NCI-H2081 treated with DMSO at 0.1 percent for 48 hours (cell line): ENCODE measurements at places on chromosomes 3 and 15.

- peak; percentile 50 for DNase-seq
These were observed at the start of gene MYRIP for GRCh38 chr3:39809181-39809994. Gene MYRIP (plus strand): TSS chr3:39809609. CDS start chr3:39900817, 91,208 bp downstream.

DNA sequence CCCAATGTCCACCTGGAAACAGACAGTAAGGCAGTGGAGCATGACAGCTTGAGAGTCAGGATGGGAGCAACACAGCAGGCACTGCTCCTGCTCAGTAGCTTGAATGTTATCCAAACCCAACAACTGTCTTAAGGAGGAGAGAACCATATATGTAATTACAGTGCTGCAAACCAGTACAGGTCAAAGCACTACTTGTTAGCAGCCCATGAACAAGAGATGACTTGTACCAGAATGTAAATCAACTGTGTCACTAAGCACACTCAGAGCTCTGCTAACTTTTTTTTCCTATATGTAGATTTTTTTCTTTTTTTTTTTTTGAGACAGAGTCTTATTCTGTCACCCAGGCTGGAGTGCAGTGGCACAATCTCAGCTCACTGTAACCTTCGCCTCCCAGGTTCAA lies 87.1 kb downstream of the ANO10 start:
- no peak for DNase-seq

DNA sequence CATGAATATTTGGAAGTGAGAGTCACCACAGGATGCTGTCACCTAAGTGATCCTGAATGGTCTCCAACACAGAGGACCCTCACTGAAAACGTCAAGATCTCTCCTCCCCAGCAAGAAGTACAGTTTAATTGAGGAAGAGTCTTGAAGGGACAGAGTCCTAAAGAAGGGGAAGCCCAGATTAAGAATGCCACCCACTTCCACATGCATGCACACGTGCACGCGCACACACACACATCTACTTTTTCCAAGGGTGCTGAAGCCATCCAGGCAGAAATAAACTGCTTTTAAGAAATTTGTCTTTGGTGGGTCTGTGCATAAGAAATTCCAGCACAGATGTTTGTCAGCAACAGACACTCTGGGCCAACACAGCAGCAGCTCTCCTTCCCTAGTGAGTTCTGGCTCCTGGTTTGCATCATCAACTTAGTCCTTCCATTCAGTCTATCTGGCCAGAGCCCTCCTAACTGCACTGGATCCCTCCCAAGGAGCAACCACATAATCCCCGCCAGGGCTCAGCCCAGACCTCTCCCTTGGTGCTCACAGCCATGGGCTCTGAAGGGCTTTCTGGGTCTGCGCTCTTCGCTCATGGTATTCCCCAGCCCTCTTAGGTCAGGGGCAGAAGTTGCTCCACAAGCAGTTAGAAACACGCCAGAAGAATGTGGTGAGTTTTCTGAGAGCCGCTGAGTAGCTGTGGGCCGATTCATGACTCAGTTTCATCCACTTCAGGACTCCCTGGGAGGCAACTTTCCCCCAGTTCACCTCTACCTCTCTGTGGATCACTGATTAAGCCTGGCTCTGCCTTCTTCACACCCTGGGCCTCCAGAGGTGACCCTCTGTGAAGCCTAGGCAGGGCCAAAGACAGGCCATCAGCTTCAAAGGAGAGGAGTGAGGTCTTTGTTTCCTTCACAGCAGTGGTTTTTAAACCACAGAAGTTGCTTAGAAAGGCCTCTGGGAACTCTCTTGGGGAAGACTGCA lies 132.6 kb upstream of the LIPC start:
- DNase-seq = no peak

DNA sequence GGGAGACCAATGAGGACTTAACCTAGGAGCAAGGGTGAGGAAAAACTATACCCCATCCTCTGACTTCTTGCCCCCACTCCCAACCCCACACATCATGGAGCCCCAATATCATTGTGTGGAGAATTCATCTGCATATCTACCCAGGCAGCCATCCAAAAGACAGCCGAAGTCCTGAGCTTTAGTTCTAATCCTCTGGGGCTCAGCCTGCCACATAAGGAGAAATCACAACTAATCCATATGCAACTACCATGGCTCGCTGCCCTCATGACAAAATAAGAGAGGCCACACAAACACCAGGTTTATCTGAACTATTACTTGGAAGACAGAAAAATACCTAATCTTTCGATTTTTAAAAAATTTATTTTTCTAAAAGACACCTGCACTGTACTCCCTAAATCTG lies 17.7 kb downstream of the HEXA start:
- no peak for DNase-seq

GRCh38 chr3:191235331-191236314 lies 36.6 kb downstream of the OSTN start:
- DNase-seq = no peak
